Mucosa of gallbladder (tissue), 1 donor: ENCODE measurements at places on chromosomes 6 and 20. TPM values are rescaled to one million over a fixed set of nuclear protein-coding genes. Genes with fewer than 3 reads are reported as not detected.

Gene IMPG1
- not detected for total RNA-seq

Gene ELOVL2
- total RNA-seq, result 0.81 TPM

Gene CLIC5
- 27.6 TPM for total RNA-seq

Gene UST
- 24.0 TPM for total RNA-seq

Gene SMIM26
- total RNA-seq, result 65.2 TPM

Gene BANF2
- not detected for total RNA-seq

Gene SLC22A7
- 0.37 TPM for total RNA-seq

Gene MAS1
- total RNA-seq, result not detected

Gene TAPBP
- total RNA-seq, result 200 TPM

Gene TNXB
- total RNA-seq, result 30.1 TPM

Gene FOXF2
- total RNA-seq, result 3.6 TPM

Gene RPL10A
- total RNA-seq, result 921 TPM

Gene OR12D3
- not detected for total RNA-seq

Gene INSM1
- total RNA-seq, result not detected

Gene XKR7
- not detected for total RNA-seq

Gene TCF15
- 0.37 TPM for total RNA-seq

Gene TP53TG5
- total RNA-seq, result not detected

Gene HTR1E
- total RNA-seq, result 0.17 TPM

Gene MMP24
- total RNA-seq, result 1.6 TPM

Gene SMLR1
- total RNA-seq, result 2.8 TPM

Gene SDC4
- total RNA-seq, result 118 TPM

Gene MDFI
- 7.3 TPM for total RNA-seq

Gene ISM1
- 0.95 TPM for total RNA-seq

Gene CDC40
- total RNA-seq, result 23.0 TPM

Gene RAD21L1
- total RNA-seq, result not detected

Gene TAP1
- 41.3 TPM for total RNA-seq

Gene MYB
- total RNA-seq, result 2.0 TPM

Gene RIPOR3
- 6.4 TPM for total RNA-seq

Gene HBS1L
- total RNA-seq, result 46.8 TPM

Gene SGK2
- 56.8 TPM for total RNA-seq

Gene SNAP91
- 2.5 TPM for total RNA-seq

Gene HMGCLL1
- total RNA-seq, result 0.83 TPM

Gene ATXN1
- 71.0 TPM for total RNA-seq
